ENCODE measurements at places on chromosomes 16 and 17.

DNA sequence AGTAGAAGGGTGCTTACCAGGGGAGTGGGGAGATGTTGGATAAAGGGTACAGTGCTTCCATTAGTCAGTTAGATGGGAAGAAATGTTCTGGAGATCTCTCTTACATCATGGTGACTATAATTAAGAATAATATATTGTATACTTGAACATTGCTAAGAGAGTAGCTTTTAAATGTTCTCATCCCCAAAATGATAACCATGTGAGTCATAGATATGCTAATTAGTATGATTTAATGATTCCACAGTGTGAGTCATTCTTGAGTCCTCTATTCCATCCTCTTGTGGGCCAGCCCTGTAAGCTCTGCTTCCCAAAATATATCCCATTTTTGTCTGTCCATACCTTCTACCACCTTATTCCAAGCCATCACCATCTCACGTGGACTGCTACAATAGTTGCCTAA lies 80.6 kb upstream of the CDH11 start:
- H3K36me3 ChIP-seq = no peaks in the 10 kb centered on the region
- DNase-seq = no peak
- H3K4me3 ChIP-seq = no peak overlapping the region
- no peaks in the 10 kb centered on the region for H3K27me3 ChIP-seq
- H3K27ac ChIP-seq = no peak overlapping the region

GRCh38 chr17:63960430-63960829 lies 12.3 kb downstream of the SCN4A start:
- no peak for DNase-seq
- H3K27me3 ChIP-seq = no peaks in the 10 kb centered on the region
- H3K4me3 ChIP-seq = no peak overlapping the region
- H3K4me1 ChIP-seq = peaks cover 5% of the 10 kb centered on the region
- no peak overlapping the region for H3K27ac ChIP-seq
- no peaks in the 10 kb centered on the region for H3K36me3 ChIP-seq

DNA sequence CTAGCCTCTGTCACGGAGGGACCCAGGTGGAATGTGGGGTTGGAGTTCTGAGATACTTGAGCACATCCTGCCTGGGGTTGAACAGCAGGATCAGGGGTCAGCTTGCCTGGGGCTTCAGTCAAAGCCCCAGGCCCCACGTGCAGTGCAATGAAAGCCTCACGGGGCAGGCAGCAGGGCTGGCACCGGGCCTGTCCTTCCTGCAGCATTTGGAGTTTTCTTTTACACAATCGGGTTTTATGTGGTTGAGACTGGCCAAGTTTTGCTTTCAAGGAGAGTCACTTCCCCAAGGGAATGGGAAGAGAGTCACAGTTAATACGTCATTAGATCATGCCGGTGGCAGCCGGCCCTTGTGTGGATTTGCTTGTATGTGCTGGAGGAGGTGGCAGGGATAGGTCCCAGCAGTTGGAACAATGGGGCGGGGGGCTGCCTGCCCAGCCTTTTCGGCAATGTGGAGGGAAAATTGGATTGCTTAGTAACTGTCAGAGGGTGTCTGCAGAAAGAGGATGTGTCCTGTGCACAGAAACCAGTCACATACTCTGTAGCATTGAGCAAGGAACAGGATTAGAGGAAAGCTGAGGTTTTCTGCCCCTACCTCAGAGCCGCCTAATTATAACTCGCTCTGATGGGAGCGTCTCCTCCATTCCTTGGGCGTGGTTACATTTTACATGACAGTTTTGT lies 4.5 kb downstream of the RMI2 start:
- no peak overlapping the region for H3K27ac ChIP-seq
- DNase-seq = no peak
- no peak overlapping the region for H3K4me3 ChIP-seq
- no peaks in the 10 kb centered on the region for H3K27me3 ChIP-seq
- no peaks in the 10 kb centered on the region for H3K36me3 ChIP-seq

DNA sequence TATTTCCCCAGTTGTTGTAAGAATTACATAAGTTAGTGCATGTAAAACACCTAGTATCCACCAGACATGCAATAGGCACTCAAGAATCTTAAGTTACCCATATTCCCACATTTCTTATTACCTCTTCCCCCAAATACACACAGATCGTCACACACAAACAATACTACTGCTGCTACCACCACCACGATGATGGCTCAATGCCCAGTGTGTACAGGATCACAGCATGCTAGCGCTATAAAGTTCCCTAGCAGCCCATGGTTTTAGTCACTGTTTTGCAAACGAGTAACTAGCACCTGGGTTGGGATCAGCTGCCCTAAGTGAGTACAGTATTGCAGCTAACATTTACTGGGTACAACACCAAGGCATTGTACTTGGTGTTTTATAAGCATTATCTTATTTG lies 411.7 kb downstream of the UTP18 start:
- H3K27ac ChIP-seq = no peak overlapping the region
- no peak overlapping the region for H3K4me3 ChIP-seq
- DNase-seq = no peak
- H3K4me1 ChIP-seq = no peaks in the 10 kb centered on the region

DNA sequence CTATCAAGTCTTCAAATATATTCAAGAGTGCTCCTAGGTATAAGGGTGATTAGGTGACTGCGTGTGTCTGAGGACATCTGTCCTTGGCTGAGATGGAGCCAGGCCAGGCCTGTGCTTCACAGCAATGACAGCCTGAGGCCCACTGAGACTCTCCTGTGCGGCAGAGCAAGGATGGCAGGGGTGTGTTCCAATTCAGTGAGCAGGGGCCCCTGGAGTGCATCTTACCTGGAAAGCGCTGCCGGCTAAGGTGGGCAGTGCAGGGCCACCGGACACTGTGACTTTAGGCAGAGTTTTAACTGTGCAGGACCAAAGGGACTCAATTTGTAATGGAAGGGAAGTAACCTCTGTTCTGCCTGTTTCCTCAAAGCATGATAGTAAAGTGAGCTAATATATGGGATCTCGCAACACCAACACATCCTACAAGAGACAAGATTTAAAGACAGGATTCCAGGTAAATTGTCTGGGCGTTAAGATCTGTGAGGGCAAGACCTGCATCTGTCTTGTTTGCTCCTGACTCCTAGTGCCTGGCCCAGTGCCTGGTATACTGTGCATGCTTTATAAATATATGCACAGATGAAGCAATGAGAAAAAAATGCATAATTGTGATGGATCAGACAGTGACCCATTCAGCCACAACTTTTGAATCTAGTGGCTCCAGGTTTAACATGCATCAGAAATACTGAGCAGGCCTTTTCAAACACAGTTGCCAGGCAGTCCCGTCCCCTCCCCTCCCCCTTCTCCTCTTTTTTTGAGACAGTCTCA lies 86.7 kb downstream of the MRC2 start:
- H3K27me3 ChIP-seq = no peaks in the 10 kb centered on the region
- H3K4me1 ChIP-seq = no peaks in the 10 kb centered on the region
- H3K36me3 ChIP-seq = no peaks in the 10 kb centered on the region
- no peak overlapping the region for H3K27ac ChIP-seq
- DNase-seq = no peak

- no peaks in the 10 kb centered on the region for H3K36me3 ChIP-seq
- H3K27ac ChIP-seq = no peak overlapping the region
- H3K4me1 ChIP-seq = no peaks in the 10 kb centered on the region
- H3K27me3 ChIP-seq = no peaks in the 10 kb centered on the region
- DNase-seq = no peak
These were observed 112.4 kb upstream of the IRX3 start for GRCh38 chr16:54398986-54399385.

- no peaks in the 10 kb centered on the region for H3K27me3 ChIP-seq
- no peaks in the 10 kb centered on the region for H3K36me3 ChIP-seq
- H3K4me1 ChIP-seq = no peaks in the 10 kb centered on the region
- no peak for DNase-seq
- H3K4me3 ChIP-seq = no peak overlapping the region
These were observed 34.6 kb downstream of the OTOA start for GRCh38 chr16:21698169-21699032.

DNA sequence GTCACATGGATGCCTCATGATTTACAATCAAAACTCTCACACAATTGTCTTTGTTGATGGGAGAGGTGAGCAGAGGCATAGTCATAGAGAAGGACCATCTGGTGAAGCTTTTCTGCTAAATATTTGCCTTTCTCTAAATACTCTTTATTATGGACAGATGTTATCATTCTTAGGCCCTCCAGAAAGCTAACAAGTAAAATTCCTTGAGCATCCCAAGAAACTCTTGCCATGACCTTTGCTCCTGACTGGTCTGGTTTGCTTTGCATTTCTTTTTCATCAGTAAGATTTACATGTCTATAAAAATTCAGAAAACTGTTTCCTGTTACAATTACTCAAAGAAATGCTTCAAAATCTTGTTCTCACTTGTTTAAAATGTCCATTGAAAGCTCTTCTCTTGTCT lies 1336.6 kb upstream of the CDH8 start:
- no peaks in the 10 kb centered on the region for H3K36me3 ChIP-seq
- no peaks in the 10 kb centered on the region for H3K27me3 ChIP-seq
- no peak overlapping the region for H3K27ac ChIP-seq
- DNase-seq = no peak
- H3K4me3 ChIP-seq = no peak overlapping the region
- no peaks in the 10 kb centered on the region for H3K4me1 ChIP-seq

DNA sequence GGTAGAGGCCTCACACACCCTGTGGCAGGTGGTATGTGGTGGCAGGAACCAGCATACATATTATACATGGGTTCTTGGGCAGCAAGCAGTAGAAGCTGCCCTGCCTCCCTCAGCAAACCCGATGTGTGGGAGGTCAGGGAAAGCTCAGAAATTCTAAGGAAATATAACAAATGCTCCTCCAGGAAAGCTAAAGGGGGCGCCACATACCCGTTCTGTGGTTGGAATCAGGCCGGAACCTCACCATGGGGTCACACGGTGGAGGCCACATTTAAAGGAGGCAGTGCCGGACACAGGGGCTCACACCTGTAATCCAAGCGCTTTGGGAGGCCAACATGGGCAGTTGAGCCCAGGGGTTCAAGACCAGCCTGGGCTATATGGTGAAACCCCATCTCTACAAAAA lies 12.4 kb upstream of the KATNB1 start:
- no peak overlapping the region for H3K27ac ChIP-seq
- no peaks in the 10 kb centered on the region for H3K36me3 ChIP-seq
- DNase-seq = no peak
- no peaks in the 10 kb centered on the region for H3K27me3 ChIP-seq
- no peak overlapping the region for H3K4me3 ChIP-seq
- H3K4me1 ChIP-seq = no peaks in the 10 kb centered on the region

GRCh38 chr16:88295671-88296436 lies 86.9 kb upstream of the ZNF469 start:
- H3K27ac ChIP-seq = no peak overlapping the region
- no peak for DNase-seq
- no peak overlapping the region for H3K4me3 ChIP-seq
- H3K36me3 ChIP-seq = no peaks in the 10 kb centered on the region
- no peaks in the 10 kb centered on the region for H3K4me1 ChIP-seq

GRCh38 chr17:76523084-76524037 lies 14.1 kb downstream of the CYGB start:
- H3K27me3 ChIP-seq = no peaks in the 10 kb centered on the region
- H3K4me1 ChIP-seq = peaks cover 27% of the 10 kb centered on the region
- peak; percentile 84 for DNase-seq
- no peaks in the 10 kb centered on the region for H3K36me3 ChIP-seq

GRCh38 chr17:72976971-72977770 lies 115.3 kb downstream of the SLC39A11 start:
- no peaks in the 10 kb centered on the region for H3K27me3 ChIP-seq
- no peaks in the 10 kb centered on the region for H3K36me3 ChIP-seq
- no peaks in the 10 kb centered on the region for H3K4me1 ChIP-seq
- DNase-seq = no peak
- no peak overlapping the region for H3K4me3 ChIP-seq

GRCh38 chr17:79668344-79669250 lies 57.7 kb upstream of the RBFOX3 start:
- no peak overlapping the region for H3K27ac ChIP-seq
- H3K36me3 ChIP-seq = no peaks in the 10 kb centered on the region
- H3K4me1 ChIP-seq = no peaks in the 10 kb centered on the region
- DNase-seq = no peak

GRCh38 chr17:36059406-36059805 lies 4.7 kb upstream of the CCL18 start:
- H3K4me3 ChIP-seq = no peak overlapping the region
- no peak overlapping the region for H3K27ac ChIP-seq
- no peaks in the 10 kb centered on the region for H3K4me1 ChIP-seq
- H3K27me3 ChIP-seq = no peaks in the 10 kb centered on the region

GRCh38 chr16:78976212-78976611 lies 624.3 kb downstream of the MAF start:
- no peak overlapping the region for H3K27ac ChIP-seq
- H3K27me3 ChIP-seq = no peaks in the 10 kb centered on the region
- H3K36me3 ChIP-seq = no peaks in the 10 kb centered on the region

GRCh38 chr17:81914103-81914850 lies 3.1 kb upstream of the PCYT2 start:
- H3K27me3 ChIP-seq = no peaks in the 10 kb centered on the region
- H3K27ac ChIP-seq = no peak overlapping the region
- H3K4me3 ChIP-seq = no peak overlapping the region
- no peak for DNase-seq
- H3K36me3 ChIP-seq = peaks cover 48% of the 10 kb centered on the region

DNA sequence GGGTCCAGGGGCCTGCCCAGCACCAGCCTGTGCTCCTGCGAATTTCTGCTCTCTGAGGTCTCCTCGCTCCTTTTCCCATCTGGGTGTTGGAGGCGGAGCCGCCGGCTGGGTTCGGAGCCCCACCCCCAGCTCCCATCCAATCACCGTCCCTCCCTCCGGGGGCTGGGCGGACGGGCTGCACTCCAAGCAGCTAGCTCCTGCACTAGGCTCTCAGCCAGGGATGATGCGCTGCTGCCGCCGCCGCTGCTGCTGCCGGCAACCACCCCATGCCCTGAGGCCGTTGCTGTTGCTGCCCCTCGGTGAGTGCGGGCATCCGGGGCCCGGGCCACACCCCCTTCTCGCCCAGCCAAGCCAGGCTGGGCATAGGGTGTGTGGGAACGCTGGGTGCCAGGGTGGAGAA lies at the start of gene NRN1L:
NRN1L (plus strand) TSS at position 202 of the 400 bp plus-strand sequence; CDS start at position 221, 19 bp downstream.
- no peaks in the 10 kb centered on the region for H3K4me1 ChIP-seq
- H3K36me3 ChIP-seq = peaks cover 50% of the 10 kb centered on the region
- H3K27ac ChIP-seq = no peak within 1 kb of the TSS

DNA sequence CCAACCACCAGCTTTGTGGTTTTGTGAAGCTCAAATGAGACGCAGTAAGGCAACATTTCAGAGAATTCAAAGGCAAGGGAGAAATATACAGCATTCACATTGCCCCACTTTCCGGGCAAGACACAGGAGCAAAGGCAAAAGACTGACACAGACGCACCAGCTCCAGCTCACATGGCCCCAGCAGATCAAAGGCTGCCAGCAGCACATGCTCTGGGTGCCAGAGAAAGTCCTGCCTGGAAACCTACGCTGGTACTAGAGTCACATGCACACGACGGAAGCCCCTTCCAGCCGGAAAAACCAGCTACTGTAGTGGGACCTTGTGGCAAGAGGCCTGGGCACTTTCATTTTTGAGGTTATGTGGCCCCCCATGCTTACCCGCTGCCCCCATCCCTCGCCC lies 50.1 kb downstream of the GTF3C1 start:
- peaks cover 76% of the 10 kb centered on the region for H3K36me3 ChIP-seq
- H3K27ac ChIP-seq = no peak overlapping the region
- H3K4me1 ChIP-seq = no peaks in the 10 kb centered on the region

Data from CD4-positive, alpha-beta memory T cell (primary cell).